ENCODE measurements at places on chromosomes 5 and 9.

DNA sequence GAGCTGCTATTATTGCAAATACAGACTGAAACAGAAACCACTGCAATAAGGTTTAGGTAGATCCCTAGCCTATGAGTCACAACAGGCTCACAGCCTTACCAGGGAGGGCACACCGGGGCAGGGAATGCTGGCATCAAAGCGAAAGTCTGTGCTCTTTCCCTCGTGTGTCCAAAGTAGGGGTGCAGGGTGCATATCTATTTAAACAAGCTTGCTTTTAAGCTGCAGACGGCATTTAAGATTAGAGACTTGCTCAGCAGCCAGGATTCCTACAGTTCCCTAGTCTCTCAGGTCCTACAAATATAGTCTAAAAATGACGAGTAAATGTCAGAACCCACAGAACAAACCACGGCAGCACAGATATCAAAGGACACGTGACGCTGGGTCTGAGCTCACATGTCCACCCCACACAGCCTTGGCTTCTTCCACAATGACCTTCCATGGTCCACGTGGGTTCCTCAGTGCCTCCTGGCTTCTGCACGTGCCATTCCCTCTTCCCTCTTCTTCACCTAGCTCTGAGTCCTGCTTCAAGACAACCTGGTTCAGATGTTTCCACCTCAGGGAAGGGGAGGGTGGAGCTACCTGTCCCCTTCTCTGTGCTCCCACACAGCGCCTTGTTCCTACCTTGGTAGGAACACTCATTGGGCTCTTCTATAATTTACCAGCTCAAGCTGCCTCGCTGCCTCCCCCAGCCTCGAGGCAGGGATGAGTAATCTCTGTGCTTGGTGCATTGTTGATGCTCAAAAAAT is 193.2 kb downstream of the MAPKAP1 start:
- DNase-seq = no peak

- peak; percentile 29 for DNase-seq
Observed at GRCh38 chr5:1245905-1246576, 20.9 kb downstream of the SLC6A18 start.

GRCh38 chr5:14136228-14136627 is 6.9 kb upstream of the TRIO start:
- DNase-seq = no peak

DNA sequence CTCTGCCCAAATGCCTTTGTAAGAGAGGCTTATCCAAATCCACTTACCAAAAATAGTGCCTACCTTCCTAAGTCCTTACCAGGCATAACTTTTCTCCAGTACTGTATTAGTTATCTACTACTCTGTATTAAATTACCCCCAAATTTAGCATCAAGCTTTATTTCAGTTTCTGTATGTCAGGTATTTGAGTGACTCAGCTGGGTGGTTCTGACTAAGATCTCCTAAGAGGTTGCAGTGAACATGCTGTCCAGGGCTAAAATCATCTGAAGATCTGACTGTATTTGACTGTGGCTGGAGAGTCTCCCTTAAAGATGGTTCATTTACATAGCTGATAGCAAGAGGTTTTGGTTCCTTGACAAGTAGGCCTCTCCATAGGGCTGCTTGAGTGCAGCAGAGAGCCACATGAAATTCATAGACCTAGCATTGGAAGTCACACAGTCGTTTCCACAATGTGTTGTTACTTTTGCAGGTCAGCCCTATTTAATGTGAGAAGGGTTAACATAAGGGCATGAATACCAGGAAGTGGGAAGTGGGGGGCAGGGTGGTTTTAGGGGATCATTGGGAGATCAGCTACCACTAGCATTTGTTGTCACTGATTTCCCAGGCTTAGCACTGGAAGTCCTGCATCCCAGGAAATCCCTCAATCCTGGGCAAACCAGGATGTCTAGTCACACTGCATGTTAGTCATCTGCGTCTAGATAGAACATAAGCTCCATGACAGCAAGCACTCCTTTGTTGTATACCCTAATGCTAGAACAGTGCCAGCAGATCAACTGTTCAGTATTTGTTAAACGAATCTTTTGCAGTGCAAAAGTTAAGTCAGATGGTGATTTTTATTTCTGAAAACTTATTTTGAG is 2.0 kb upstream of the ZNF622 start:
- DNase-seq = peak; percentile 9

- DNase-seq = no peak
Observed at GRCh38 chr5:51188001-51188591, 195.2 kb upstream of the ISL1 start.

All from OCI-LY7 (cell line).